ENCODE measurements at places on chromosomes 3 and 15. TPM values are rescaled to one million over a fixed set of nuclear protein-coding genes. Genes with fewer than 3 reads are reported as not detected.

Gene CSTA
- not detected for total RNA-seq

Gene CNTN3
- not detected for total RNA-seq

Gene OR5K2
- not detected for total RNA-seq

Gene ITIH3
- total RNA-seq = not detected

DNA sequence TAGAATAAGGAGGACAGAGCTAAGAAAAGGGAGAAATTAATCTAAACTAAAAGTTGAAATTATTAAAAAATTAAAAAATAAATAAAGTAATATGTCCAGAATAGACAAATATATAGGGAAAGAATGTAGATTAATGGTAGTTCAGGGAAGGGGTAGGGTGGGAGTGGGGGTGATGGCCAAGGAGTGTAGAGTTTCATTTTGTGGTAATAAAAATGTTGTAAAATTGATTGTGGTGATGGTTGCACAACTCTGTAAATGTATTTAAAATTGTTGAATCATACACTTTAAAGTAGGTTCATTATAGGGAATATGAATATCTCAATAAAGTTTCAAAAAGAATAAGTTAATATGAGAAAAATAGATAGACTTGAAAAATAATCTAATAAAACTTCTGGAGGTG lies 21.0 kb upstream of the FNDC3B start:
- H3K4me3 ChIP-seq = no peak overlapping the region
- H3K4me1 ChIP-seq = peaks cover 1% of the 10 kb centered on the region
- H3K36me3 ChIP-seq = no peaks in the 10 kb centered on the region
- no peak overlapping the region for H3K27ac ChIP-seq
- DNase-seq = no peak

DNA sequence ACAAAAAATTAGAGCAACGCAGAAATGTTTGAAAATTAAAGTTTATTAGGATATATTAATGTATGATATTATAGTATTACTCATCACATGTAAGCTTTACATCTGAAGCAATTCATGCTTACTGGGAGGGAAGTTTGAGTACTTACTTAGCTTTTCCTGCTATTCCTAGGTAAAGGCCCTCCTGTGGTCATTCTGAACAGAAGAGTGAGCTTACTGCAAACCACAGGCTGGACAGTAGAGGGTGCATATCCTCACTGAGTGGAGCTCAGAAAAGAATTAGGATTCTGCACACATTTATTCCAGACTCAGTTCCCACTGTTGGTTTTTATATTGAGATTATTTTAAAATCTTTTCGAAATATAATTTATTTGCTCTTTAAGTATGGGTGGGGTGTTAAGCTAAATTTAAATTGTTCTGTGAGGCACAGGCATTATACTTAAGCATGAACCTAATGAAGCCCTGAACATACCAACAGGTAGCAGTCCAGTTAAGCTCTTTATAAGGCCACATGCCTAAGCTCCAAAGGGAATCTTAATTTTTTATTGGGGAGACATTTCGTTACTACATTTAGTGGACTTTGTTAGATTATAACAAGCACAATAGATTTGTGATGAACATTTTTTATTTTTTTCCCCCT lies 10.2 kb downstream of the MRPS22 start:
- H3K27ac ChIP-seq = no peak overlapping the region
- DNase-seq = no peak
- no peaks in the 10 kb centered on the region for H3K27me3 ChIP-seq
- H3K4me1 ChIP-seq = peaks cover 25% of the 10 kb centered on the region

DNA sequence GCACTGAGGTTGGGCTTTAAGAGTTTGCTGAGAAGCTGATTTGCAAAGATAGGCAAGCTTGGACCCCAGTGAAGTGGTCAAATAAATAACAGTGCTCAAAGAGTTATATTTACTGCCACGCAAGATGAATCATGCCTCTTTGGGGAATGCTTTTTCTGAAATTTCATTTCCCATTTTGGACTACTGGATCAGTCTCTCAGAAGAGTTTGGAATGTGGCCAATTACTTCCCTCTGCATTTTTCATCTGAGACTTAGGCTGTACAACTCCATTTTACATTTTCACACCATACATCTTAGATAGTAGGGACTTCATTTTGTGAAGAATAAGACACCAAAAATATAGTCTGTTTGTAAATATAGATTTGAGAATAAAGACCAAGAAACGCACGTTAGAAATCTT lies 419.7 kb downstream of the FGF12 start:
- H3K27ac ChIP-seq = no peak overlapping the region
- H3K4me3 ChIP-seq = no peak overlapping the region
- H3K27me3 ChIP-seq = no peaks in the 10 kb centered on the region
- no peak for DNase-seq
- no peaks in the 10 kb centered on the region for H3K4me1 ChIP-seq
- H3K36me3 ChIP-seq = no peaks in the 10 kb centered on the region

DNA sequence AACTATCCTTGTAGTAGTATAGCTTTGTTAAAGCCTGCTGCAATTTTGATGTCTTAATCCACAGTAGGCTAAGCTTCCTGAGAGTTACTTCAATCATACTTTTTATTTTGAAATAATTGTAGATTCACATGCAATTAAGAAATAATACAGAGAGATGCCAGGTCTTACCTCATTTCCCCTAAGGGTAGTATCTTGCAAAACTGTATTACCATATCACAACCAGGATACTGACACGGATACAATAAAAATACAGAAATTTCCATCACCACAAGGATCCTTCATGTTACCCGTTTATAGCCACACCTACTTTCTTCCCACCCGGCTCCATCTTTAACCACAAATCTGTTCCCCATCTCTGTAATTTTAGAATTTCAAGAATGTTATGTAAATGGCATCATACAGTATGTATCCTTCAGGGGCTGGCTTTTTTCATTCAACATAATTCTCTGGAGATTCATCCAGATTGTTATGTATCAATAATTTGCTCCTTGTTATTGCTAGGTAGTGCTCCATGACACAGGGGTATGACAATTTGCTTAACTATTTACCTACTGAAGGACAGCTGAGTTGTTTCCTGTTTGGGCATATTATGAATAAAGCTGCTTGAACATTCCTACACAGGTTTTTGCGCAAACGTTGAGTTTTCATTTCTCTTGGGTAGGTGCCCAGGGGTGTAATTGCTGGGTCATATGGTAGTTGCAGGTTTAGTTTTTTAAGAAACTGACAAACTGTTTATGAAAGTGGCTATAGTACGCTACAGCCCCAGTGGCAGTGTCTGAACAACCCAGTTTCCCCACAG lies 21.6 kb downstream of the BDH1 start:
- H3K27me3 ChIP-seq = no peaks in the 10 kb centered on the region
- no peak overlapping the region for H3K4me3 ChIP-seq
- peaks cover 65% of the 10 kb centered on the region for H3K36me3 ChIP-seq
- no peaks in the 10 kb centered on the region for H3K4me1 ChIP-seq

GRCh38 chr15:88624156-88624970 lies 3.2 kb downstream of the AEN start:
- no peak for DNase-seq
- H3K4me1 ChIP-seq = peaks cover 63% of the 10 kb centered on the region
- H3K27me3 ChIP-seq = peaks cover 3% of the 10 kb centered on the region
- H3K27ac ChIP-seq = peak overlapping the region; percentile 97
- peak overlapping the region; percentile 95 for H3K4me3 ChIP-seq

DNA sequence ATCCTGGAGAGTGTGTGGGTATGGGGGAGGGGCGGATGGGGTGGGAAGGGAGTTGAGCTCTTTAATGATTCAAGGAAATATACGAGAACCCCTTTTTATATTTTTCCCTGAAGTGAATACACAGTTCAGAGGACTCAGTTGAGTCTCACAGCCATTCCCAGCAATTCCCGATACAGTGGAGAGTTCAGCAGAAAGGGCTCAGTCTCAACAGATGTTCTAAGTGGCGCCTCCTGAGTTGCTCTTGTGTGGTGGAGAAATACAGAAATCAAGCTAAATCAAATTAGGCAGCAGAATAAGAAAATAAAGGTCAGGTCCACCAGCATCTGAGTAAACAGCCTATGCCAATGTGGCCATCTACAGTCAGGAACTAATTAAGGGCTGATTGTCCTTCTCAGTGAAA lies 372.1 kb downstream of the NR2F2 start:
- no peak overlapping the region for H3K27ac ChIP-seq
- no peaks in the 10 kb centered on the region for H3K4me1 ChIP-seq
- no peaks in the 10 kb centered on the region for H3K27me3 ChIP-seq
- H3K36me3 ChIP-seq = no peaks in the 10 kb centered on the region
- H3K4me3 ChIP-seq = no peak overlapping the region
- no peak for DNase-seq

DNA sequence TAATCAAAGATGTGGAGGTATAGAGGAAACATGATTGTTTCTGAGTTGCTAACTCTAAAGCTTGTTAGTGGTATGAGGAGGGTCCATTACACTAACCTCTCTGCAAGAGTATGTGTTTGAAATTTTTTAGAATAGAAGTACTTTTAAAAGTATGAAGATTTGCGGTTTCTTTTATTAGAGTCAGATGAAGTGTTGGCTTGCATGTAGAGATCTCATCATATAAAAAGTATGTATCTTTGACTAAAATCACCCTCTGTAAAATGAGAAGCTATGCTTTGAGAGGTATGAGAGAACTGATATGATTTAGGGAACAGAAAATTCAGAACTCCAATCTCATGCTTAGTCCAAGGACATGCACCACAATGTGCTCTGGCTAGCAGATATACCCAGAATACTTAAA lies 140.4 kb upstream of the MBNL1 start:
- no peak overlapping the region for H3K4me3 ChIP-seq
- no peak overlapping the region for H3K27ac ChIP-seq
- DNase-seq = no peak
- H3K4me1 ChIP-seq = peaks cover 14% of the 10 kb centered on the region
- H3K27me3 ChIP-seq = peaks cover 29% of the 10 kb centered on the region
- no peaks in the 10 kb centered on the region for H3K36me3 ChIP-seq

GRCh38 chr15:35289024-35289617 lies 204.0 kb upstream of the NANOGP8 start:
- DNase-seq = no peak
- H3K27me3 ChIP-seq = no peaks in the 10 kb centered on the region
- no peak overlapping the region for H3K4me3 ChIP-seq
- no peaks in the 10 kb centered on the region for H3K36me3 ChIP-seq

- DNase-seq = no peak
- H3K27me3 ChIP-seq = peaks cover 20% of the 10 kb centered on the region
- H3K4me1 ChIP-seq = peaks cover 1% of the 10 kb centered on the region
- H3K36me3 ChIP-seq = no peaks in the 10 kb centered on the region
- H3K4me3 ChIP-seq = no peak overlapping the region
- H3K27ac ChIP-seq = no peak overlapping the region
Observed at GRCh38 chr15:51355096-51355495, 13.6 kb downstream of the GLDN start.

GRCh38 chr15:77530576-77530975 lies 102.1 kb downstream of the LINGO1 start:
- H3K27ac ChIP-seq = no peak overlapping the region
- peaks cover 7% of the 10 kb centered on the region for H3K27me3 ChIP-seq
- H3K4me3 ChIP-seq = no peak overlapping the region
- no peaks in the 10 kb centered on the region for H3K4me1 ChIP-seq

DNA sequence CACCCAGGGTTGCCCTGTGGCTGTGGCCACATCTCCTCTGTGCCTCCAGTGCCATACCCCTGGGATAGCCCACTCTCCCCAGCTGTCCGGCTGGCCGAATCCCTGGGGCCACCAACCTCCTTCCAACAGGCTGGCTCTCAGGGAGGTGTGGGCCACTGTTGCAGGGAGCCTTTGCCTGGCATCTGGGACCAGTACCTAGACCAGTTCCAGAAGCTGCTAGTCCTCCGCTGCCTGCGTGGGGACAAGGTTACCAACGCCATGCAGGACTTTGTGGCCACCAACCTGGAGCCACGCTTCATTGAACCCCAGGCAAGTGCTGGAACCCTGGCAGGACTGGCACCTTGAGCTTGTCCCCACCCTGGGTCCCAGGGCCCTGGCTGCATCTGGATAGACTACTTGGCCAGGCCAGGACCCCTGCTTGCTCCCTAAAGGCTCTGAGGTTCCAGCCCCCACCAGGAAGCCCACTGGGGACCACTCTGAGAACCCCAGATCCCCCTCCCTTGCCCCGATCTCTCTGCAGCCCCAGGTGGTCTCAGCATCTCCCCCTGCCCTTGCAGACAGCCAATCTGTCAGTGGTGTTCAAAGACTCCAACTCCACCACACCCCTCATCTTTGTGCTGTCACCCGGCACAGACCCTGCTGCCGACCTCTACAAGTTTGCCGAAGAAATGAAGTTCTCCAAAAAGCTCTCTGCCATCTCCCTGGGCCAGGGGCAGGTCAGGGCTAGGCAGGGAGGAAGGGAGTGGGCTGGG lies 50.0 kb downstream of the SEMA3G start:
- no peaks in the 10 kb centered on the region for H3K27me3 ChIP-seq
- H3K4me1 ChIP-seq = no peaks in the 10 kb centered on the region
- no peak overlapping the region for H3K27ac ChIP-seq
- H3K36me3 ChIP-seq = peaks cover 13% of the 10 kb centered on the region
- no peak for DNase-seq
- H3K4me3 ChIP-seq = no peak overlapping the region

DNA sequence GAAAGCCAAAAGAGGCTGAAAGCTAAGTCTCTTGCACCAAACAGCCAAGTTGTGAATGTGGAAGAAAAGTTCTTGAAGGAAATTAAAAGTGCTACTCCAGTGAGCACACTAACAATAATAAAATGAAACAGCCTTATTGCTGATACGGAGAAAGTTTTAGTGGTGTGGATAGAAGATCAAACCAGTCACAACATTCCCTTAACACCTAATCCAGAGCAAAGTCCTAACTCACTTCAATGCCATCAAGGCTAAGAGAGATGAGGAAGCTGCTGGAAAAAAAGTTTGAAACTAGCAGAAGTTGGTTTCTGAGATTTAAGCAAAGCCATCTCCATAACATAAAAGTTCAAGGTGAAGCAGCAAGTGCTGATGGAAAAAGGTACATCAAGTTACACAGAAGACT lies 288.8 kb upstream of the RARB start:
- no peaks in the 10 kb centered on the region for H3K4me1 ChIP-seq
- no peak overlapping the region for H3K4me3 ChIP-seq
- no peak for DNase-seq
- H3K27me3 ChIP-seq = no peaks in the 10 kb centered on the region
- no peak overlapping the region for H3K27ac ChIP-seq

DNA sequence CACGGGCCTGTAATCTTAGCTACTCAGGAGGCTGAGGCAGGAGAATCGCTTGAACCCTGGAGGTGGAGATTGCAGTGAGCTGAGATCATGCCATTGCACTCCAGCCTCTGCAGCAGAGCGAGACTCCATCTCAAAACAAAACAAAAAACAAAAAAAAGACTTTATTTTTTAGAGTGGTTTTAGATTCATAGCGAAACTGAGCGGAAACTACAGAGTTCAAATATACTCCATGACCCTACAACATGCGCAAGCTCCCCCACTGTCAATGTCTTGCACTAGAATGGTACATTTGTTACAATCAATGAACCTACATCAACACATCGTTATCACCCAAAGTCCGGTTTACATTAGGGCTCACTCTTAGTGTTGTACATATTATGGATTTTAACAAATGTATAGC lies 2.2 kb upstream of the CRTAP start:
- H3K4me3 ChIP-seq = no peak overlapping the region
- H3K36me3 ChIP-seq = no peaks in the 10 kb centered on the region
- peaks cover 13% of the 10 kb centered on the region for H3K4me1 ChIP-seq
- DNase-seq = no peak

GRCh38 chr3:111729087-111729846 lies 129.8 kb upstream of the PHLDB2 start:
- no peak overlapping the region for H3K4me3 ChIP-seq
- peaks cover 8% of the 10 kb centered on the region for H3K36me3 ChIP-seq
- H3K27me3 ChIP-seq = no peaks in the 10 kb centered on the region
- DNase-seq = no peak

Measured in activated T-helper 2 cell treated with anti-CD3 and anti-CD28 coated beads, Interferon-gamma antibody, Interleukin-2, Interleukin-4, amounts not matched to agents 10 μg/mL and 5 μg/mL and 100 μg/mL, durations not matched to agents 14 hours and 24 hours and 36 hours (primary cell).